GM23338 (cell line): ENCODE measurements at places on chromosomes 5 and 9.

DNA sequence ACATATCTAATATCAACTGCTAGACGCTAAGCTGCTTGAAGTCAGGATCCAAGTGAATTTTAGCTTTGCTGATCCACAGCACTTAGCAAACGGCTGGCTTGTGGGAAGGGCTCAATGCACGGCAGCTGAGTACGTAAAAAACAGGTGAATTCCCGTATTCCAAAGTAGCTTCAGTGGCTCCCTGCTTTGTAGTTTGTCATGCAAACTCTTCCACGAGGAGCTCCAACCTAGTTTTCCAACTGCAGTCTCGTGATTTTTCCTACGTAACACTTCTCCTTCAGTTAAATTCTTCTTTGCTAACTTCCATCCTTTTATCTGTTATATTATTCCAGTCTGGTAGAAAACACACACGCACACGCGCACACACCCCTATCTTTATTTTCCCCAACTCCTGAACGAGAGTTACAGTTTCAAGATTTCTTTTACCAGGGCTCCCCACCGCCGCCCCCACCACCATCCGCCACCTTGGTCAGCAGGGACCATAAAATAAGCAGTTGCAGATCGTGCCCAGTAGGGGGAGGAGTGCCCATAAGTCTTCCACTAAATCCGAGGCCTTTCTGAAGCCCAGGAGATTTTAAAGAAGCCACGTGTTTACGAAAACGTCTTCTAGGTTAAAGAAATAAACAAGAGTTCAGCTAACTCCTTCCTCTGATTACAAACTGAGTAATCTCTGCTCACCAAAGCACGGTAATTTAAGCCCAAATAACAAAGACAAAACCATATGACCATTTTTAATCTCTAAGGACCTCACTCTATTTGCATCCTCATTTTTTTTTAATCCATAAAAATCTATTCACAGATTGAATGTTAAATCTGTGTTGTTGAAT lies 34.8 kb upstream of the TRIO start:
- peak; percentile 92 for DNase-seq

- no peak for DNase-seq
These were observed 16.6 kb downstream of the ZNF474 start for GRCh38 chr5:122145906-122146305.

DNA sequence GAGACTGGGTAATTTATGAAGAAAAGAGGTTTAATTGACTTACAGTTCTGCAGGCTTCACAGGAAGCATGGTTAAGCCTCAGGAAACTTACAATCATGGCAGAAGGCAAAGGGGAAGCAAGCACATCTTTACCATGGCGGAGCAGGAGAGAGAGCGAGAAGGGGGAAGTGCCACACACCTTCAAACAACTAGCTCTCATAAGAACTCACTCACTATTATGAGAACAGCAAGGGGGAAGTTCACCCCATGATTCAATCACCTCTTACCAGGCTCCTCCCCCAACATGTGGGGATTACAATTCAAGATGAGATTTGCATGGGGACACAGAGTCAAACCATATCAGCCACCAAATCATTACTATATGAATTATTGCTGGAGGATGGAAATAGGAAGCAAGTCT lies 30.3 kb upstream of the STX17 start:
- no peak for DNase-seq

- no peak for DNase-seq
These were observed 234.1 kb downstream of the ADGRV1 start for GRCh38 chr5:90792725-90793124.

DNA sequence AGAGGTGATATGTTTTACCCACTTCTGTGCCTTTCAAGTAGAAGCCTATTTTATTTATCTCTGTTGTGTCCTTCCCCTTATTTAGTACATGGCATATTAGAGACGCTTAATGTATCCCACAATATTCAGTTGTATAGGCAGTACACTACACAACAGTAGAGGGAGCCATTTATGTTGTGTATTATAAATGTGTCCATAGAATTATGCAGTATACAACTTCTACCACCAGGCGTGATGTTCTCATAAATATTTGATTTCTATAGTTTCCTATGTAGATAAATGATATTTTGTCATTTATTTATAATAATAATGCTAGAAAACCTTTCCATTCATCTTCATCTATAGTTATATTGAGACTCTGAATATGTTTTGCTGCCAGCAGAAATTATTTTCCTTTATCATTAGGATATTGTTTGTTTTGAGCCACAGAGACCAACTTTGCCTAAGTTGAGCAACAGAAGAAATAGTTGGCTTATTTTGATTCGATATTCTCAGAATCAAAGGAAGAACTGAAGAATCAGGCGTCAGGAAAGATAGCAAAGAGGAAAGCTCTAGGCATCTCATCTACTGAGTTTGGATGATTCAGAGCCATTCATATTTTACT lies 81.7 kb downstream of the ADAMTS19 start:
- DNase-seq: peak; percentile 13

GRCh38 chr9:35102465-35102768 lies 514 bp downstream of the STOML2 start:
- DNase-seq: peak; percentile 34

GRCh38 chr9:90659650-90660364 lies 17.2 kb upstream of the DIRAS2 start:
- DNase-seq: no peak

DNA sequence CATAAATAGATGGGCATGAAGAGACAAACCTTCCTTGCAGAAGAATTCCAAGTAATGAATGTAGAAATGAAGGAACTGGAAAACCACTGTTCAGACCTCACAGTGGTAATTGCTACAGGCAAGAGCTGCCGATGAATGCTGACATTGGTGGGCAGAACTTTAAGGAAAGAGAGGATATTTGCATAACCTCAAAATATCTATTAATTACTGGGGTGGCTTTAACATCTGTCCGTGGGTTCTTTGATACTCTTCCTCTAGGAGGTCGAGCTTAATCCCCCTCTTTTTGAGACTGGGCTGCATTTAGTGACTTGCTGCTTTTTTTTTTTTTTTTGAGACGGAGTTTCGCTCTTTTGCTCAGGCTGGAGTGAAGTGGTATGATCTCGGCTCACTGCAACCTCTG lies 34.7 kb downstream of the LAMC3 start:
- DNase-seq: no peak

- DNase-seq: peak; percentile 77
These were observed 89.9 kb upstream of the TXNDC8 start for GRCh38 chr9:110427497-110428104.

GRCh38 chr5:10442576-10442975 lies 897 bp downstream of the ROPN1L start:
- no peak for DNase-seq

- DNase-seq: no peak
These were observed 165.3 kb upstream of the FBN2 start for GRCh38 chr5:128703322-128703721.
